Head of caudate nucleus (tissue), 42 donors: ENCODE measurements at places on chromosomes 6 and 20.

GRCh38 chr6:149342525-149342924 is 25.0 kb downstream of the TAB2 start:
- DNase-seq = no peak

- no peak for DNase-seq
These were observed 951 bp downstream of the FOXP4 start for GRCh38 chr6:41546866-41547798.

DNA sequence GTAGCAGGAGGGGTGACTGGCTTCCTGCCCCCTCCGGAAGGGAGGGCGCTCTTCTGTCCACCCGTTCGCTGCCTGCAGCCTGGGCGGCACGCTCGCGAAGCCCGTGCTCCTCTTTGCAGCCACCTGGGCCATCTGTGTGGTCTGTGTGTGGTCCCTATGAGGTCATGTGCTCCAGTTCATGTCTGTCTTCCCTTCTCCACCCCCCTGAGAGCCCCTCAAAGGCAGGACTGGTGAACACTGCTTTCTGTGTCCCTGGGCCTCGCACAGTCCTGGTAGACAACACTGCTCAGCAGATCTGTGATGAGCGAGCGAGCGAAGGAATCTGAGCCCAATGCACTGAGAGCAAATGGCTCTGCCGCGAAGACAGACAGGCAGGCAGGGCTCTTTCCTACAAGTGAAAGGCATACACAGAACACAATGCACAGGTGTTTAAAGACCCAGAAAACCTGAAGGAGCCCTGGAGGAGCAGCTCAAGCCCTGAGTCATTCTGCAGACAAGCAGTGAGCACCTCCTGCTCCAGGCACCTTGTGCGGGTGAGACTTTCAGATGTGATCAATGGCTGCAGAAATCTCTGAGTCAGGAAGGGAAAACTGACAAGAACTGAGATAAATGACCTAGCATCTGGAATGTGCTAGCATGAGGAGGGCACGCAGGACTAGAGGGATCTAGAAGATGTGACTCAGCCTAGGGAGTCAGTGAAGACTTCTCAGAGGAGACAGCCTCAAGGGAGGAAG is 27.1 kb downstream of the PPP1R3G start:
- peak; percentile 23 for DNase-seq

DNA sequence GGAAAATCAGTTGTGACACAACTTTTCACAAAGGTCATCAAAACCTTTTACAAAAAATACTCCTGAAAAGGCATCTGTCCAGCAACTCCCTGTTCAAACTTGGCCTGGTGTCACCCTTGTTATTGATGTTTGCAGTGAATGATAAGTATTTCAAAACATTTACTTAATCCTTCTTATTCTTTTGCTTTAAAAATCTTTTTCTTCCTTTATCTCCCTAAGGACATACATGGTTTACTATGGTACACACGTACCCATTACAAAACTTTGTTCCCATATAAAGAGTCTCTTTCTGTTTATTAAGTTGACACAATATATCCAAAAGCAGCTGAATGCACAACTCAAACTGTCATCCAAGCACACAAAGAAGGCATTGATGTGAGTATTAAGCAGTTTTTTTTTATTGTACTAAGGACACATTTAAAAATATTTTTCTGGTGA is 17.5 kb downstream of the GSTA2 start:
- no peak for DNase-seq

DNA sequence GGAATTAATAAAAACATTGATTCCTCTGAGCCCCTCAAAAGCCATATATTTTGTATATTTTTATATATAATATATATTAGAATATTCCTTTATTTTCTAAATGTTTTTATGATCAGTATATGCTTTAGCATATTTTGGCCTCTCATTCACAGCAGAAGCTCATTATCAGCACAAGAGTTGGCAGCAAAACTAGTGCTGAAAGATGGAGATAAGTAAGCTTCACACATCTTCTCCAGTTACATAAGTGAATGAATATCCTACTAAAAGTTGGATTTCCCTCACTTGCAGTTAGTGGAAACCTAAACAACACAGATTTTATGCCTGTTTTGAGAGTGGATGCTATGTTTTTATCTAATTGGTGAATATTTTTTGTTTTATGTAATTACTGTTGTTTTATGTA is 1303.8 kb upstream of the ADGRB3 start:
- DNase-seq = no peak

GRCh38 chr6:13488896-13489237 is 1.5 kb upstream of the GFOD1 start:
- DNase-seq = no peak

DNA sequence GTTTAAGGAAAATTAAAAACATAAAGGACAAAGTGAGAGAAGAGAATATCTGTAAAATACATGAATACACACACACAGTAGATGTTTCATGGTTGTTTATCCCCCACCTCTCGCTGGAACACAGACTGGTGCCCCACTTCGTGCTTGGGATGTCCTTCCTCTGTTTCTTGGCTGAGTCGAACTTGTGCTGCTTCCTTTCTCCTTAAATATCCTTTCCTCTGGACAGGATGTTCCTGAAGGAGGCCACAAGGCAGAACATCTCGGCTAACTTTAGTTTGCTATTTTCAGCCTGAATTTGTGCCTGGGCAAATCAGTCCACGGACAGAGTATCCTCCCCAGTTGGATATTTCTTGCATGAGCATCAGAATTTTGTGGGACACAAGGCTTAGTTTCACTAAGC is 54.7 kb upstream of the ZMYND8 start:
- DNase-seq = no peak

- no peak for DNase-seq
These were observed 36.9 kb downstream of the ARHGAP18 start for GRCh38 chr6:129672881-129673631.

- no peak for DNase-seq
These were observed 81.2 kb downstream of the ASXL1 start for GRCh38 chr20:32439132-32439829.

GRCh38 chr6:72035486-72035885 is 149.1 kb downstream of the RIMS1 start:
- no peak for DNase-seq

DNA sequence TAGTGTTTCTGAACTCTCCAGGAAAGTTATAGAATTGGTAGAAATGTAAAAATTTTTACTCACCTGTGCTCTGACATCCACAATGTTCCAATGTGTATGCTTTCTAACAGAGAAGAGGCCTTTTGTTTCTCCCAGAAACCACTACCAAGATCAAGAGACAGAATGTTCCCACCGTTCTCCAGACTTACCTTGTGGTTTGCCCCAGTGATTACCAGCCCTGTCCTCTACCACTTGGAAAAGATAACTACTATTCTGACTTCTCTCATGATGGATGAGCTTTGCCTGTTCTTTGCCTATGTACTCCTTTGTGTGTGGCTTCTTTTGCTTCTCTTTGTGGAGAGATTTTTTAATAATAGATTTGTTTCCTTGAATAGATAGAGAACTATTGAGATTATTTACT is 173.0 kb upstream of the SCGN start:
- no peak for DNase-seq

DNA sequence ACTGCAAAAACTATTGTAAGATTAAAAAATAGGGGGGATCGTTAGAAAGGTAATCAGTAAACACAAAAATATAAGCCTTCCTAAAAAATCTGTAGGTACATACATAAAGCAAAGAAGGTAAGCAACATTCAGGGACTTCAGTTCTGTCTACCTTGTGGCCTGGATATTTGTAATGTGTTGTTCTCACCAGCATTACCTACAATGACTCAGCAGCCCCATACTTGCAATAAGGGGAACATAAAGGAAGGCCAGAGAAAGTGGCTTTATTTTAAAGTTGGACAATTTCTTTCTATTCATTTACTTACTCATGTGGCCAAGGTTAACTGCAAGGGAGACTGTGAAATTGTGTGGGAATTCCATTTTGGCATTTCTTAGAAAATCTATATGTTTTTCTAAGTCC is 277.2 kb upstream of the PREP start:
- no peak for DNase-seq

DNA sequence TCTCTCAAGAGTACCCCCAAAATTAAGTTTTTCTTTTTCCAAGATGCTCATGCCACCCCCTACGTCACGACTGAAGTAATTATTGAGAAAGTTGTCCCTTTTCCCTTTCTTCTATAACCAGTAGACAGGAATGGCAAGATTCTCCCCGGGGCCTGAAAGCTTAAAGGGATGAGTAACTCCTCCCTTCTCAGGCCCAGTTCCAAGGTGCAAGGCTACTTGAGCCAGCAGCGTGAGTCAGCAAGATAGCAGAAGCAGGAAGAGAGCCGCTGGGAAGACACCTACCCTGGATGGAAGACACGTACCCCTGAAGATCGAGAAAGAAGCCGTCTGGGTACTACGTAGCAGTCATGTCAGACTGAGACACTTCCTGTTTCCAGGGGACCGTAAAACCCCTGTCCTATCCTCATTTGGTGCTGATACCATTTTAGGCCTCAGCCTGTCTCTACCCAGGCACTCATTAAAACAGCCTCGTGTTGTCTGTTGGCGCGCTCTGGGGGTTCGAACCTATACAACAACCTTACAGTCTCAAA is 241.0 kb downstream of the ADGRG6 start:
- DNase-seq = no peak

DNA sequence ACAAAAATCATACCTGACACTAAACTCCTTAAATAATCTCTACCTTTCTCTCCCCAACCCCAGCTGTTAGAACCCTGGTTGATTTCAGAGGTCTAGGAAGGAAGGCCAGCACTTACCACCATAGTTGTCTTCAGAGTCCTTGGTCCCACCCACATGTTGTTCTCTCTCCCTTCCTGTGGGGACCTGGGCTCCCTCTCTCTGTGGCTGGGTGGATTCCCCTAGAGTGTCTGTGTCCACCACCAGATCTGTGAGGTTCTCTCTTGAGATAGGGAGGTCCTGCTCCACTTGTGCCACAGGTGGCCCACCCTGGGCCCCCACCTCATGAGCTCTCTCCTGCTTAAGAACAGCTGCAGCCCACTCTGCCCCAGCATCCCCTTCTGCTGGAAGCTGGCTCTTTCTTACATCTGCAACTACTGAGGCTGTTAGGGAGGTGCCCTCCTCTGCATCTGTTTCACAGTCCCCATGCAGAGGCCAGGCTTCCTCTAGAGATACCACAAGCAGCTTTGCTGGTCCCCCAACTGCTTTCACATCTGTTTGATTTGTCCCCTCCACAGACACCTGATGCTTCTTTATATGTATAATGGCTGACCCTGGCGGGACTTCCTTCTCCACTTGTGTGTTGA is 5.2 kb downstream of the MDC1 start:
- DNase-seq = no peak

DNA sequence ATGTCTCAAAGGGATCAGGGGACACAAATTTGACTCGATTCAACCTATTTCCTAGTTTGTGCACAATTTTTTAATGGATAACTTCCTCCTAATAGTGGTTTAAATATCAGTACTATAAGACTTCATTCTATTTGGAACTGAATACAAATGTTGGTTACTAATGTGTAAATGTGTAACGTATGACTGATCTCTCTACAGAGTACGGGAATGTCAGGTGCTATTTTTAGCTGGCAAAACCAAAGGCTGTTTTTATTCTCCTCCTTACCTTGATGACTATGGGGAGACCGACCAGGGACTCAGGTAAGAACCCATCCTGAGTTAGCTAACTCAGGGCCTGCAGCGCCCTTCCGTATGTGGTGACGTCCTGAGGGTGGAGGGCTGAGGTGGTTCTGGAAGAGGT is 33.0 kb downstream of the PRPH2 start:
- DNase-seq = no peak

- DNase-seq = no peak
These were observed 132.4 kb upstream of the MAFB start for GRCh38 chr20:40821429-40821828.

- no peak for DNase-seq
These were observed 1024.0 kb downstream of the GRIK2 start for GRCh38 chr6:102417368-102417998.

GRCh38 chr6:87099472-87099871 is 4.6 kb upstream of the CGA start:
- no peak for DNase-seq

GRCh38 chr6:48474136-48474535 is 363.1 kb upstream of the PTCHD4 start:
- DNase-seq = no peak

DNA sequence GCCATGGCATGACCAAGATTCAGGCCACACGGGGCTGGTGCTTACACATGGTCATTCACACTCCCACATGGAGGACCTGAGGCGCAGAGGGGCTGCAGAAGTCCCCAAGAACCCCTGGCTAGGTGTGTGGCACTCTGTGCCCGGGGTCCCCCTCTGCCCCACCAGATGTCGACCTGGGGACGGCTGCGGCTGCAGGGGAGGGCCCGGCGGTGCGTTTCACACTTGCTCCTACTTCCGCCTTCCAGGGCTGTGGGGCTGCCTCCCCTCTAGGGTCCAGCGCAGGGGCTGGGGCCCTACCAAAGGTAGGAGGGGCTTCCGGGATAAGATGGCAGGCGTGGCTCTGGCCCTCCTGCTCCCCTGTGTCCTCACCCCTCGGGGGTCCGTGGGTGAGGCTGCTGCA is 81.1 kb upstream of the SLCO4A1 start:
- no peak for DNase-seq

- DNase-seq = no peak
These were observed 901 bp upstream of the TMEM151B start for GRCh38 chr6:44269178-44269920.

DNA sequence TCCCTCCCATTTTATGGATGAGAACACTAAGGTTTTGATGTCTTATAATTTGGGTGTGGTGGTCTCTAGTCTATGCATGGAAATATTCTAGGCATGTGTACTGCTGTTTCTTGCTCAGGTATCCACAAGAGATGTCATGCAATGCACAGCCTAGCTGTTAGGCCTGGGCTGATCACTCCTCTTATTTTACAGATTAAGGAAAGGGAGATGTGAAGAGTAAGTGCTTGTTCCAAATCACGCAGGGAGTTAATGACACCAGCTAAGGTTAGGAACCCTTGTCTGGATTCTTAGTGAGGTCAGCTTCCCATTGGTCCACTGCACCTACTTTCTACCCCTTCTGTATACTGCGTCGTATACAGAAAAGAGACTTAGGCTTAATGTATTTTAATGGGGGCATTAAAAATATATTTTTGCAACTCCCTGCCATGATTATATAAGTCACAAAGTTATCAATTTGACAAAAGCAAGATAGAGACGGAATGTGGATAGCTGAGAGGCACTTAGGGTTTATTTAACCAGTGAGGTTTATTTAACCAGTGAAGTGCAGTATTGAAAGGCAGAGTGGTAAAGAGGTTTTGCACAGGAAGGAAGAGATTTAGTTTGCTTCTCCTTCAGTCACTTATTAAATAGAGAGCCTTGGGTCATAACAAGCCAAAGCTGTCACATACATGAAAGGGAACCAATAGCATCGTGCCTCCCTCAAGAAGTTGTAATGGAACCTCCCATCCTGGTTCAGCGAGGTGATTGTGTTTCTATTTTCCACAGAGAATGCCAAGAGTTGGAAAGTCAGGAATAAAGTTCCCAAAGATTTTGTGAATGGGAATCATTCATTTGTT is 95.0 kb upstream of the FAM184A start:
- DNase-seq = no peak

- no peak for DNase-seq
These were observed 272.2 kb upstream of the THEMIS start for GRCh38 chr6:128172752-128173682.

DNA sequence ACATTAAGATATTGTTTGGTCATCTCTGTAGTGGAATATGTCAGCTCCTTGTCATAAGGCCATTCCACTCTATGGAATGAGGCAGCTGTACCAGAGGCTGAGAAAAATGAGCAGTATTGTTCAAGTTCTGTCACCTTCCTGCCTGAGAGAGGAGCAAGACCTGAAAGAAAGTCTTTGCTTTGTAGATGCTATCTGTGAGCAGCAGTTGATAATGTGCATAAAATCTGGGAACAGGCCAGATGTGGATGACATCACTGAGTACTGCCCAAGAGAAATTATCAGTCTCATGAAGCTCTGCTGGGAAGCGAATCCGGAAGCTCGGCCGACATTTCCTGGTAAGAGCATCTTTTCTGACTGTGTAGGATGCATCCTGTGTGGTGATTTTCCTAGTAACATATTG is 16.8 kb downstream of the RIPK1 start:
- DNase-seq = no peak
